ENCODE measurements at places on chromosomes 3 and 15.

DNA sequence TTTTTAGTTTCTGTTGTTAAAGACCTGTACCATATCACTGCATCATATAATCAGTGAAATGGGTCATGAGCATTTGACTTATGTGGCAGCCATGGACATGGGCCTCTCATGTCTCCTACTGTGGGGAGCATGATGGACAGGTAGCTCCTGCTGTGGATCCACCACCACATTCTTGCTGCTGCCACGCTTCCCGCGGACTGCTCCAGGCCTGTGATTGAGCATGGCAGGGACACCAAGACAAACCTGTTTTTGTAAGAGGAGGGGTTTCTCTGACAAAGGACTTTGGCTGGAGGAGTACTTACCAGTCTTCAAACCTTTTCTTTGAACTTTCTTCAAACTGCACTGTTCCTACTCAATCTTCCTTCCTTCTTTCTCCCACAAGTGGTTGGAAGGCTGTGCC is 17.9 kb upstream of the P2RY14 start:
- no peak for DNase-seq

DNA sequence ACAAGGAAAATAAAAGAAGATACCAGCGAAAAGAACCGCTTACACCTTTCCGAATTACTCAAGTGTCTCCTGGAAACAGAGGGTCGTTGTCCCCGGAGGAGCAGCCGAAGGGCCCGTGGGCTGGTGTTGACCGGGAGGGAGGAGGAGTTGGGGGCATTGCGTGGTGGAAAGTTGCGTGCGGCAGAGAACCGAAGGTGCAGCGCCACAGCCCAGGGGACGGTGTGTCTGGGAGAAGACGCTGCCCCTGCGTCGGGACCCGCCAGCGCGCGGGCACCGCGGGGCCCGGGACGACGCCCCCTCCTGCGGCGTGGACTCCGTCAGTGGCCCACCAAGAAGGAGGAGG is 325 bp downstream of the ALCAM start:
- DNase-seq = no peak

DNA sequence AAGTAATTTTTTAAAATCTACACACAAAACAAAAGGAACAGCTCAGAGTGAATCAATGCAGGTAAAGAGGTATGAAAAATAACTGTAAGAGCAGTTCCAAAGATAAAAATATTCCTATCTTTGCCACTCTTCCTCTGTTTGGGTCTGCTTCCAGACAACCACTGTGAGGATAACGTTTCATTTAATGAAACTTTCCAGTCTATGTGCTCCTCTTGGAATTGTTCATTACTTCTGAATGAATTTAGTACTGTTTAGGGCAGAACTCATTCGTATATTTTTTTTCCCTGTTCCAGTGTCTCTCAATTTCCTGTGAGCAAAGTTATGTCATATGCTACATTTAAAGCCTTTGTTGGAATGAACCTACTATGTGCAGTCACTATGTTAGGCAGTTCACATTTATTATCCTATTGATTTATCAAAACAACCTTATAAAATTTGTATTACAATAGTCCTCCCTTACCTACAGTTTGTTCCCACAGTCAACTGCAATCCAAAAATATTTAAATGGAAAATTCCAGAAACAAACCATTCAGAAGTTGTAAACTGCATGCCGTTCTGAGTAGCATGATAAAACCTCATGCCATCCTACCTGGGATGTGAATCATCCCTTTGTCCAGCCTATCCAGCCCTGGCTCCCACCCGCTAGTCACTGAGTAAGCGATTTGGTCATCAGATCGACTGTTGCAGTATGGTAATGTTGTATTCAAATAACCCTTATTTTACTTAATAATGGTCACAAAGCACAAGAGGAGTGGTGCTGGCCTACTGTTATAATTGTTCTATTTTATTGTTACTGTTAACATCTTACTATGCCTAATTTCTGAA is 98.1 kb downstream of the TMCC1 start:
- no peak for DNase-seq

GRCh38 chr15:85551221-85551832 is 170.9 kb downstream of the AKAP13 start:
- no peak for DNase-seq

GRCh38 chr3:169886671-169887070 is 16.9 kb upstream of the LRRC31 start:
- no peak for DNase-seq

DNA sequence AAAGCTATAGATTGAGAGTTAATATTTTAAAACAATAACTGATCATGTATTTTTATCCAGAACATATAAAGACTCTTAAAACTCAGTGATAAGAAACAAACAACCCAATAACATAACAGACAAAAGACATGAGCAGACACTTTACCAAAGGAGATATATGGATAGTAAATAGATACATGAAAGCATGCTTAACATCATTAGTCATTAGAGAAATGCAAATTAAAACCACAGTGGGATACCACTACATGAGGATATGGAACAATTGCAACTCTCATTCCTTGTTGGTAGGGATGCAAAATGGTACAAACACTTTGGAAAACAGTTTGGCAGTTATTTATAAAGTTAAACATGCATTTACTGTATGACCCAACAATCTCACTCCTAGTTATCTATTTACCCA is 95.0 kb downstream of the IQCH start:
- no peak for DNase-seq

- no peak for DNase-seq
Observed at GRCh38 chr3:122351612-122352011, 26.6 kb downstream of the CSTA start.

DNA sequence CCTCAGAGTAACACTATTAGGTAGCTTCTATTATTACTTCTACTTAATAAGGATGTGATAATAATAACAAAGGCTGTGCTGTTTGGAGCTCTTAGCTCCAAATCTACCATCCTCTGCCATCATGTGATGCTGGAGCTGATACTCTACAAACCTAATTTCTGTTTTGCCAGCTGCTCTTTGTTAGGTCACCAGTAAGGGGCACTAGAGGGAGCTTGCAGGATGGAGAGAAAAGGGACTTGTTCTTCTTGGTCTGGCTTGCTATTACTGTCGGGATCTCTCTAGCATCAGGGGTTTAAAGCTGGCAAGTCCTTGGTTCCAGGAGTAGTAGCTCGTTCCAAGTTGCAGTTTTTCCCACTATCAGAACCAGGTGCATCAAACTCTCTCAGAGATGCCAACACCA is 194.9 kb upstream of the KBTBD8 start:
- DNase-seq = no peak

- DNase-seq = no peak
Observed at GRCh38 chr3:152474585-152474984, 205.9 kb downstream of the MBNL1 start.

DNA sequence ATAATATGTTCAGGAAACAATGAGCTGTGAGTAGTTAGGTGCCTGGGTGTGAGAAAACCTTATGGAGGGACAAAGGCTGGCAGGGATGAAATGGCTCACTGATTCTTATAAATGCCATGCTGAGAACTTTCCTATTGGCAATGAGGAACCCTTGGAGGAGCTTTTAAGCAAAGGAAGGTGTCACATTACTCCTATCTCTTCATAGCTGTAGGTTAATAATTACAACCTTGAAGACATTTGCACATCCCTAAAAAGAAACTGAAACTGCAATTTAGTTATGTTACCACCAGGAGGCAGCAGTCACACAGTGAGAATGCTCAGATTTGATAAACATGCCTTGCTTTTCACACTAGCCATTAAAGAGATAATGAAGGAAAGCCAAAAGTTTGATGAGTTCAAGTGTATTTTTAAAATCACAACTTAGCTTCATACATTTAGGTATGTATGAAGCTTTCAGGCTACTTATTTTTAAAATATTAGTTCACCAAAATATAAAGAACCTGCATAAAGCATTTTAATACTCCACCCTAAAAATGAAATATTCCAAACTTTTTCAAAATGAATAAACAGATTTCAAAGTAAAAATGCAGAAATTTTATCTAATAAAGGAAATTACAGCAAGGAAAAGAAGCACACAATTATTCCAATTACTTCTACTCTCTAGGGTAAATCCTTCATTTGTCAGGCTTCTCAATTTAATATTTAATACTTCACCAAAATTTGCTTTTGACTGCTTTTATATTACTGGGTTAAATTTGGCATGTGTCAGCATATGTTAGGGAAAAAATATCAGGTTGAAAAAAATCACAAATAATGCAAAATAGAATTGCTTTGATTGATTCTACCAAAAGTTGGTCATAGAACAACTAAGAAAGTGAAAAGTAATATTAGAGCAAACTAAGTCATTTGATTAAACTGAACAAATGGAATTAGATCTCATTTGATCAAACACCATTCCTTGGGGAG is 136.9 kb upstream of the SLC2A2 start:
- peak; percentile 69 for DNase-seq

GRCh38 chr3:32208447-32208846 is 30.0 kb upstream of the CMTM8 start:
- no peak for DNase-seq

DNA sequence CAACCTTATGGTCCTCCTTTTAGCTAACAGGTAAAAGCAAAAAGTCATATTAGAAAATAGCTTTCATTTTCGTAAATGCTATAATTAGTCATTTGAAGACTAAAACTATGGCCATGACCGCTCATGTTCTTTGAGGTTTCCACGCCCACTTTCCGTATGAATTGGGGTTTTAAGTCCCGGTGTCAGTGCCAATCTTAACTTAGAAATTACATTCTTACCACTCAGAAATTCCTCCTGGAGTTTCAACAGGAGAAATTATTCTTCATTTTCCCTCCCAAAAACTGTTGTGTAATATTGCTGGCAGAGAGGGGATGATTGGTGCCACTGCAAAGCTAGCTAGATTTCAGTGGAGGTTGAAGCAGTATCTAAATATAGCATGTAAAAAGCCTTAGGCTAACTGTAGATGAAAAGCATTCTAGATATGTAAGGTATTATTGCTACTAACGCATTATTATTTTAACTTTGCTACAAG is 71.0 kb upstream of the MDFIC2 start:
- DNase-seq = no peak

DNA sequence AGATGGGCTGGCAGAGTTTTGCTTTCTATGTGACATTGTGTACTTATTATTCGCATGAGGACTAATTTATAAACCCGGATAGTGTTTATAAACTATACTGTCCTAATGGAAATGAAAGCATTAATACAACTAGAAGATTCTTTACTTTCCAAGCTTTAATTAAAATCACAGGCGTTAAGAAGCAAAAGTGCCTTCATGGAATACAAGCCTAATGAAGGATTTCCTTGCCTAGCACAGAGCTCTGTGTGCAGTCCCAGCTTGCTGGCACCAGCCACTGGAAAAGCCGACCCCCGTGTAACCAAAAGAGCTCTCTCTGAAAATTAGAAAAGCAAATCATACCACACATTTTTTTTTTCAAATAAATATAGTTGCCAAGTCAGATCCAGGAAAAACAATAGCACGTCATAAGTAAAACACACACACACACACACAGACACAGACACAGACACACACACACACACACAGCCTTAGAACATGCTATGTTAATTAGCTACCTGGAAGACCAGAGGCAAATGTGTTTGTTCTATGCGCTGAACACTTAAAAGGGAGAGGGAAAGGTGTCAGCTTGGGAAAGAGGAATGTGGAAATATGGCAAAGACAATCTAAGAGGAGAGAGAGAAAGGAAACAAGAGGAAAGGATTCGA is 1084.2 kb downstream of the TUSC7 start:
- DNase-seq = no peak

DNA sequence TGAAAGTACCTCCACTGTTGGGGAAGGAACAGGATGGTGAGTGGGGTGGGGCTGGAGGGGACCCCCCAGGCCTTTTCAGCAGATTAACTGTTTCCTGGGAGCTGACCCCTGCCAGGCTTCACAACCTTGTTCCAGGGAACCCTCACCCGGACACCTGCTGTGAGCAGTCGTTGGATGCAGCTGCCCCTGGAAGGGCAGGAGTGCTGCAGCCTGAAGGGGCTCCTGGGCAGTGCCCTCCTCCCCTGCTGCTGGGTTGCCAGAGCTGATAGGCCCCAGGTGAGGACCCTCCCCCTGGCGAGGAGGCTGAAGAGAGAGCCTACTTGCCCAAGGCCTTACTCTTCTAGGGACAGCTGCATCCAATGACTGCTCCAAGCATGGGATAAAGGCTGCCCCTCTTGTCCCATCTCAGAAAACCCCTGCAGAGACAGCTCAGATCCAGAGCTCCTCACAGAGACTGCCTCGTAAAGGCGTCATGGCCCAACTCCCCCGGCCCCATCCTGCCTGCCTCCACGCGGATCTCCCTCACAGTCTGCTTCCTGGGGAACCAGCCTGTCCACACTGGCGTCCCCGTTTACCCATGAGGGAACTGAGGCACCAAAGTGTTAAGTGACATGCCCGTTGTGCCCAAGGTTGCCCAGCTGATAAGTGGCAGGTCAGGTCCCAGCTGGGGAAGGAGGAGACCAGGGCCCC is 193.4 kb upstream of the LINGO1 start:
- no peak for DNase-seq
